ENCODE measurements at places on chromosomes 7 and 10. TPM values are rescaled to one million over a fixed set of nuclear protein-coding genes. Genes with fewer than 3 reads are reported as not detected.

DNA sequence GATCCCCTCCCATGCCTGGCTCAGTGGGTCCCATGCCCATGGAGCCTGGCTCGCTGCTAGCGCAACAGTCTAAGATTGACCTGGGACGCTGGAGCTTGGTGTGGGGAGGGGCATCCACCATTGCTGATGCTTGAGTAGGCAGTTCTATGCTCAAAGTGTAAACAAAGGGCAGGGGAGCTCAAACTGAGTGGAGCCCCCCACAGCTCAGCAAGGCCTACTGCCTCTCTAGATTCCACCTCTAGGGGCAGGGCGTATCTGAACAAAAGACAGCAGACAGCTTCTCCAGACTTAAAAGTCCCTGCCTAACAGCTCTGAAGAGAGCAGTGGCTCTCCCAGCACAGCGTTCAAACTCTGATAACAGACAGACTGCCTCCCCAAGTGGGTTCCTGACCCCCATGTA lies 31.2 kb upstream of the FFAR4 start:
- H3K4me1 ChIP-seq, result no peaks in the 10 kb centered on the region
- no peak for DNase-seq
- H3K4me3 ChIP-seq, result no peak overlapping the region
- no peaks in the 10 kb centered on the region for H3K27me3 ChIP-seq

The NEBL gene
- total RNA-seq, result 55.2 TPM

DNA sequence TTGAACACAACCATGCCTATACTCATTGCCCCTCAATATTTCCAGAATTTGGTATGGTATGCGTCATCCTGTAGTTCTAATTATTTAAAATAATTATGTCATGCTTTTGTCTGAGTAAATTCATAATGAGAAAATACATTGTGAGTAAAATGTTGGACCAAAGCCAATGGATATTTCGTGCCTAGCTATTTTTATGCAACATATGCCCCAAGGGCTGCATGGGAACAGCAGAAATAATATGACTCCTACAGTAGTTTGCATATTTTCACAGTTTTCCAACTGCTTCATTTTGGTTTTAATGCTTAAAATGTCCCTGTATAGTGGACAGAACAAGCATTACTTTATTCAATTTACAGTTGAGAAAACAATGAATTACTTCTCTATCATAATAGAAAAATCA lies 1115.6 kb upstream of the GHITM start:
- H3K4me1 ChIP-seq, result no peaks in the 10 kb centered on the region
- H3K27me3 ChIP-seq, result no peaks in the 10 kb centered on the region
- no peak for DNase-seq
- no peak overlapping the region for H3K4me3 ChIP-seq
- H3K36me3 ChIP-seq, result no peaks in the 10 kb centered on the region

- peaks cover 10% of the 10 kb centered on the region for H3K4me1 ChIP-seq
- no peak for DNase-seq
- H3K27ac ChIP-seq, result no peak overlapping the region
- H3K4me3 ChIP-seq, result no peak overlapping the region
- H3K36me3 ChIP-seq, result no peaks in the 10 kb centered on the region
- H3K27me3 ChIP-seq, result no peaks in the 10 kb centered on the region
These were observed 2.8 kb downstream of the SEC31B start for GRCh38 chr10:100516847-100517246.

DNA sequence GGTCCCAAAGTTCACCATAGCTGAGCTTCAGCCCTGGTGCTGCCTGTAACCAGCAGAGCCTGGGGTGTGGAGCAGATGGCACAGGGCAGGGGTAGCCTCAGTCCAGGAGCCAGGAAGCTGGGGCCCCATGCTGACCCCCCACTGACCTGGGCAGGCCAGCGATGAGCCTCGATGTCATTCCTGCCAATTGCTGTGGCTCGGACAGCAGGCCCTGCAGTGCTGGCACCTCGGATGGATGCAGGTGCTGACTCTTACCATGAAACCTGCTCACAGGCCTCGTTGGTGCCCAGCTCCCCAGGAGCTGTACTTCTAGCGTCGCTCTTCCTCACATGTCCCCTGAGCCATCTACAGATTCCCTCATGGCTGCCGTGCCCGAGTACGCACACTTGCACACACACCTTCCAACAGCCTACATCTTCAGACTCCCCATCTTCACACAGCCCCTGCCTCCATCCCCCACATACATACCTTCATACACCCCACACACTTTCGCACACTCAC lies 46.8 kb upstream of the PCBD1 start:
- DNase-seq, result no peak
- H3K27ac ChIP-seq, result no peak overlapping the region
- no peaks in the 10 kb centered on the region for H3K4me1 ChIP-seq
- no peaks in the 10 kb centered on the region for H3K27me3 ChIP-seq

GRCh38 chr7:142587578-142588191 lies 161.6 kb upstream of the PRSS1 start:
- H3K27ac ChIP-seq, result no peak overlapping the region
- H3K36me3 ChIP-seq, result no peaks in the 10 kb centered on the region
- no peaks in the 10 kb centered on the region for H3K27me3 ChIP-seq
- H3K4me1 ChIP-seq, result 0 out of 2 replicates have a peak, but pooled peaks cover 5% of the 10 kb centered on the region
- DNase-seq, result peak; percentile 59

GRCh38 chr10:26790221-26790995 lies 70.3 kb downstream of the ABI1 start:
- H3K36me3 ChIP-seq, result no peaks in the 10 kb centered on the region
- H3K4me1 ChIP-seq, result no peaks in the 10 kb centered on the region
- no peak for DNase-seq
- no peaks in the 10 kb centered on the region for H3K27me3 ChIP-seq
- no peak overlapping the region for H3K27ac ChIP-seq

- peaks cover 10% of the 10 kb centered on the region for H3K4me1 ChIP-seq
- DNase-seq, result no peak
- H3K27ac ChIP-seq, result no peak overlapping the region
- H3K4me3 ChIP-seq, result no peak overlapping the region
- no peaks in the 10 kb centered on the region for H3K27me3 ChIP-seq
- H3K36me3 ChIP-seq, result no peaks in the 10 kb centered on the region
These were observed 261.9 kb downstream of the ELMO1 start for GRCh38 chr7:37186753-37187152.

The RAMP3 gene
- not detected for total RNA-seq

The MYL10 gene
- total RNA-seq, result not detected

The DGKB gene
- total RNA-seq, result 0.39 TPM

GRCh38 chr10:59709395-59710125 lies at the start of gene SLC16A9:
SLC16A9 (minus strand) TSS chr10:59709850; CDS start chr10:59684291, 25,559 bp downstream.
- H3K36me3 ChIP-seq, result no peaks in the 10 kb centered on the region
- no peaks in the 10 kb centered on the region for H3K4me1 ChIP-seq
- DNase-seq, result peak; percentile 67
- H3K27ac ChIP-seq, result no peak within 1 kb of the TSS
- H3K4me3 ChIP-seq, result peak within 1 kb of the TSS; percentile 58

The ASB10 gene
- total RNA-seq, result not detected

The PNLIPRP1 gene
- not detected for total RNA-seq

The POLR2J2 gene
- 13.7 TPM for total RNA-seq

The MRPS33 gene
- 70.2 TPM for total RNA-seq

The ABI1 gene
- total RNA-seq, result 95.8 TPM

The ACBD7 gene
- 9.7 TPM for total RNA-seq

The UTF1 gene
- not detected for total RNA-seq

The SLC13A1 gene
- total RNA-seq, result not detected

- DNase-seq, result no peak
- H3K27me3 ChIP-seq, result no peaks in the 10 kb centered on the region
- no peaks in the 10 kb centered on the region for H3K4me1 ChIP-seq
- H3K36me3 ChIP-seq, result no peaks in the 10 kb centered on the region
- H3K27ac ChIP-seq, result no peak overlapping the region
These were observed 1106.8 kb upstream of the C7orf33 start for GRCh38 chr7:147483634-147484292.

- no peaks in the 10 kb centered on the region for H3K36me3 ChIP-seq
- peak; percentile 47 for DNase-seq
- no peak overlapping the region for H3K4me3 ChIP-seq
- no peak overlapping the region for H3K27ac ChIP-seq
- H3K4me1 ChIP-seq, result no peaks in the 10 kb centered on the region
These were observed 596.6 kb downstream of the SDK1 start for GRCh38 chr7:3897430-3898372.

The MAT1A gene
- 3.4 TPM for total RNA-seq

The GPR158 gene
- 0.05 TPM for total RNA-seq

The LRRC17 gene
- total RNA-seq, result 0.39 TPM

DNA sequence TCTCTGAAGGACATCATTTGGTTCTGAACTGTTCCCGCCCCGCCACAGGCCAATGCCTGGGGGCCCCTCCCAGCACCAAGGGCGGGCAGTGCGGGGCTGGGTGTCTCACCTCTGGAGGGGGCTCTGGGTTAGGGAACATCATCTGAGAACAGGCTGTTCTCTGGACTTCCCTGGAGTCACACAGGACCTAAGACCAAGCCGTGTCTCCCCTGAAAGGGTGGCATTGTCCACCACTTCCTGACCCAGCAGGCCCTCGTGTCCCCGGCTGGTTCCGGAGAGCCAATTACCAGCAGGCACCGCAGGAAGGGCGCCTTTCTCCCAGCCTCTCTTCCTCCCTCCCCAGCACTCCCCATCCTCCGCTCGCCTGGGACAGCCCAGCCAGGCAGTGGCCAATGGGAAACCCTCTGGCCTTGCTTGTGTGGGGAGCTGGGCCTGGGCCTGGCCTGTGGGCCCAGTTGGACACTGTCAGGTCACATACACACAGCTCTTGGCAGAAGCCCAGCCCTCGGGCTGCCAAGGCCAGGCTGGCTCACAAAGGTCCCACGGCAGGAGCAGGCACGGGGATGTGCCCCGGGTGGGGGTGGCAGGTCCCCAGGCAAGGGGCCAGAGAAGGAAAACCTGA lies 119.5 kb downstream of the SPDYE5 start:
- H3K4me1 ChIP-seq, result no peaks in the 10 kb centered on the region
- H3K4me3 ChIP-seq, result no peak overlapping the region
- DNase-seq, result no peak

The VPS37D gene
- 1.9 TPM for total RNA-seq

The SFTPA2 gene
- not detected for total RNA-seq

DNA sequence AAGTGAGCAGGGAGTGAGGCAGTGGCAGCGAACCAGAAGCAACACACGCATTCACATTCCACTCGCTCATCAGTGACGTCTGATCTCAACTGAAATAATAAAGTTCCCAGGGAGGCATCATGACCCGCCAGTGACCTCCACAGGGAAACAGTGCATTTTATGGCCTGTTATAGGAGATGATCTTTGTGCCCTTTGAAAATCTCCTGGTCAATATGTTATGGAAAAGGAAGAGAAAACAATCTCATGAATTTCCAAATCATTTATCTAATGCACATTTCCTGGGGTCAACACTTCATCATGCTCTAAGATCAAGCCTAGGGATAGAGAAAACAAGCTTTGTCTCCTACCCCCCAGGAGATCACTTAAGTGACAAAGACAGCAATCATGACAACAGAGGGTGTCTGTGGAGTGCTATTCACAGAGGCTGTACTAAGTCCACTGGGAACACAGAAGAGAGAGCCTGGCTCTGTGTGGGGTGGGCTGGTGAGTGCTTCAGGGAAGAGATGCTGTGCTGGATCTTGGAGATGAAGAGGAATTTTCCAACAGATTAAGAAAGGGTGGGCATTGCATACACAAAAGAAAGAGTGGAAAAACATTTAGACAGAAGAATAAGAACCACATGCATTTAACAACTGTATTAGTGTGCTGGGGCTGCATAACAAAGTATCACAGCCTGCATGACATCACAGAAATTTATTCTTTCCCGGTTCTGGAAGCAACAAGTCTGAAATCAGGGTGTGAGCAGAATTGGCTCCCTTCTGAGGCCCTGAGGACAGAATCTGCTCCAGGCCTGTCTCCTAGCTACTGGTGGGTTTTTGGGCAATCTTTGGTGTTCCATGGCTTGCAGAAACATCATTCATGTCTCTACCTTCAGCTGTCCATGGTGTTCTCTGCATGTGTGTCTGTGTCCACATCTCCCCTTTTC lies 613.9 kb upstream of the IGFBP3 start:
- H3K27ac ChIP-seq, result no peak overlapping the region
- no peaks in the 10 kb centered on the region for H3K4me1 ChIP-seq

DNA sequence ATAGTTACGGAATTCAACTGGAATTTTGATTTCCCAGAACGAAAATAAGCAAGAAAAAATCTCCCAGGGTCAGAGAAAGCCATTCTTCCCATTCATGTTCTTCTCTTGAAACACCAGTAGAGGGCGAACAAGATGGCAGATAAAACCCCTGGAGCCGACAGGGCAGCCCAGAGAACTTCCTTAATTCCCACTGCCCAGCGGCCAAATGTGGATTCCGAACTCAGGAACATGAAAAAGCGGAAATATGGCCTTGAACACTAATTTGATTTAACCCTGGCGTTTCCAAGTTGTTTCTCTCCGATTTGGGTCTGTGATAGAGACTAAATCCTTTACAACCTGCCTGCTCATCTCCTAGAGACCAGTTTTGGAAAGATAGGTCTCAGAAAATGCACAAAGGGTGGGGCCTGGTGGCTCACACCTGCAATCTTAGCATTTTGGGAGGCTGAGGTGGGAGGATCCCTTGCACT lies 100.7 kb upstream of the WAC start:
- no peaks in the 10 kb centered on the region for H3K4me1 ChIP-seq
- DNase-seq, result peak; percentile 81
- no peak overlapping the region for H3K4me3 ChIP-seq
- no peaks in the 10 kb centered on the region for H3K27me3 ChIP-seq
- H3K27ac ChIP-seq, result no peak overlapping the region

DNA sequence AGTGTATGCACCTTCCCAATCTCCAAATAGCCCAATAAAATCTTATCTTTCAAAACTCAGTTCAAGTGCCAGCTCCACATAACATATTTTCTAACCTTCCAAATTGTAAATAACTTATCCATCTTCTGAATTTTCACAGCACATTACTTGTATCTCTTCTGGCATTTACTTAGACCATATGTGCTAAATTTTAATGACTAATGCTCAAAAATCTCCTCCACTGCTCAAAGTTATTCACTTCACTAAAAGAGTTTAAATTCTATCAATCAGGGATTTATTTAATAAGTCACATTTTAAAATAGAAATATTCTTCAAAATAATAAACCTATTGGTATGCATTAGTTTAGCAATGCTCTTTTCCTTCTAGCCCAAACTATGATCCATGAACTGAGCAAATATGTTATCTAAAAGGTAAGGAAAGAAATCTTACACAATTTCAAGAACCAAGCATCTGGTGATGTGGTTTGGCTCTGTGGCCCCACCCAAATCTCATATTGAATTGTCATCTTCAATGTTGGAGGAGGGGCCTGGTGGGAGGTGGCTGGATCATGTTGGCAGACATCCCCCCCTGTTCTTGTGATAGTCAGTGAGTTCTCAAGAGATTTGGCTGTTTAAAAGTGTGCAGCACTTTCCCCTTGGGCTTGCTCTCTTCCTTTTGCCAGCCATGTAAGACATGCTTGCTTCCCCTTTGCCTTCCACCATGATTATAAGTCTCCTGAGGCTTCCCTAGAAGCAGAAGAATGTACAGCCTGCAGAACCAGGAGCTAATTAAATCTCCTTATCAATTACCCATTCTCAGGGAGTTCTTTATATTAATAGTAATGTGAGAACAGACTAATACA lies 28.1 kb upstream of the GPR22 start:
- H3K4me3 ChIP-seq, result no peak overlapping the region
- DNase-seq, result no peak
- H3K27me3 ChIP-seq, result no peaks in the 10 kb centered on the region
- no peaks in the 10 kb centered on the region for H3K36me3 ChIP-seq
- H3K4me1 ChIP-seq, result no peaks in the 10 kb centered on the region

GRCh38 chr10:1187151-1187854 lies 131.1 kb downstream of the WDR37 start:
- no peak overlapping the region for H3K4me3 ChIP-seq
- no peak for DNase-seq
- peaks cover 4% of the 10 kb centered on the region for H3K4me1 ChIP-seq
- H3K27me3 ChIP-seq, result no peaks in the 10 kb centered on the region
- no peak overlapping the region for H3K27ac ChIP-seq

The PSD gene
- total RNA-seq, result 2.8 TPM

GRCh38 chr7:69436946-69437345 lies 161.3 kb upstream of the AUTS2 start:
- H3K4me3 ChIP-seq, result no peak overlapping the region
- no peaks in the 10 kb centered on the region for H3K36me3 ChIP-seq
- no peak for DNase-seq
